ENCODE measurements at places on chromosomes 5 and 9.

GRCh38 chr9:32180597-32180996 lies 203.8 kb upstream of the ACO1 start:
- no peak for DNase-seq

- peak; percentile 18 for DNase-seq
Observed at GRCh38 chr5:89900346-89900745, 509.2 kb downstream of the CETN3 start.

- DNase-seq: no peak
Observed at GRCh38 chr9:90070056-90070455, 465.2 kb downstream of the GADD45G start.

GRCh38 chr9:23826120-23826629 lies at the start of gene ELAVL2:
TSS of gene ELAVL2 (minus strand) at chr9:23826240. CDS start at chr9:23762234, 64,006 bp downstream.
- peak; percentile 89 for DNase-seq

DNA sequence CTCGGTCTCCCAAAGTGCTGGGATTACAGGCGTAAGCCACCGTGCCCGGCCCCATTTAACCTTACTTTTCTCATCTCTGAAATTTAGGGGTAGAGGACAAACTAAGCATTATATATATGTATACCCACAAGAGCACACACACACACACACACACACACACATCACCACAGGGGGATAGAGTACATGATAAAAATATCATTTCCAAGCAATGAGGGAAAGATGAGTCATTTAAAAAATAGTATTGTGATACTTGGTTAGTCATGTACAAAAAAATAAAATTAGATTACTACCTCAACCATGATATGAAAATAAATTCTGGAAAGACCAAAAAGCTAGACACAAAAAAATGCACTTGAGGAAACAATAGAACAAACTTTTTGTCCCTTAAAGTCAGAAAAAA lies 67.2 kb downstream of the CDH18 start:
- DNase-seq: peak; percentile 12

GRCh38 chr5:157388111-157388710 lies 71.8 kb upstream of the NIPAL4 start:
- no peak for DNase-seq

DNA sequence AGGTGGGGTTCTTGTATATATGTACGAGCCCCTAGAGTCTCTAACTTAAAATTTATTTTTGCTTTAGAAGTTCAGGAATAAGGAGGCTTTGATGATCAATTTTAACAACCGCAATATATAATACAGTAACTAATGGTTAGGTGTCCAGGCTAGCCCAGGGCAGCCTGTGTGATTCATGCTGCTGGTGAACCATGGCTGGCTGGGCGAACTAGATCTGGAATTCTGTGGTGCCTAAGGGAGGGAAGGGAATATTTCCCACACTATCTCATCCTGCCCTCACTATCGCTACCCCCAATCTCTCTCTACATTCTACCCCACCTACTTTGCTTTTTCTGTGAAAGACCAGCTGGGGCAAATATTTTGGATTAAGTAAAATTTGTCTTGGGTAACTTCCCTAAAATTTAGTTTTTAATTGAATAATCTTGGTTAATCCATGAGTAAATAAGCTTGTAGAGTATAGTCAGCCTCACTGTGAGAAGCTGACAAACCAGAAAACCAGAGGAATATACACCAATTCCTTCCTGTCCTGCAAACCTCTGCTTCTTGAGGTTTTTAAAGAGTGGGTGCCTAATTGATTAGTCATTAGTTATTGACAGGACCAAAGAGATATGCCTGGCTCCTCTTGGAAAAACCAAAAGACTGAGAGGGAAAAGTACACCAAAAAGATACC lies 115.1 kb upstream of the CCDC152 start:
- DNase-seq: peak; percentile 13

DNA sequence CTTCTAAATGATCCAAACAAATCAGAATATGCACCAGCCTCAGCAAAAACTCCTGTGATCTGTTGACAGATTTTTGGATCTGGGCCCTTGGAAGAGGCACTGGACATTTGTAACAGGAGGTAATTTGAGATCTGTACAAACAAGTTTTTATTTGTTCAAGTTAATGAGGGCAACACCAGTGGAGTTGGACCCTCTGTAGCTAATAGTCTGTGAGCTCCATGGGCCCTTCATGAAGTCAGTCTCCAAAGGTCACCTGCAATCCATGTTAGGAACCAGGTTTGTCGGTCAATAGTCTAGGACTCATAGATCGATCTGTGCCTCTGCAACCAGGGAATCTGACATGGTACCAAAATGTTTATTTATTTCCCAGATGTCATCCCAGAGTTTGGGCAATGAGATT lies 40.9 kb downstream of the PAM start:
- DNase-seq: no peak

GRCh38 chr9:92179286-92180001 lies 64.2 kb upstream of the SPTLC1 start:
- no peak for DNase-seq

GRCh38 chr5:34991486-34992238 lies 56.1 kb downstream of the AGXT2 start:
- DNase-seq: peak; percentile 17

GRCh38 chr9:109843641-109844040 lies 63.6 kb downstream of the PALM2AKAP2 start:
- DNase-seq: no peak

DNA sequence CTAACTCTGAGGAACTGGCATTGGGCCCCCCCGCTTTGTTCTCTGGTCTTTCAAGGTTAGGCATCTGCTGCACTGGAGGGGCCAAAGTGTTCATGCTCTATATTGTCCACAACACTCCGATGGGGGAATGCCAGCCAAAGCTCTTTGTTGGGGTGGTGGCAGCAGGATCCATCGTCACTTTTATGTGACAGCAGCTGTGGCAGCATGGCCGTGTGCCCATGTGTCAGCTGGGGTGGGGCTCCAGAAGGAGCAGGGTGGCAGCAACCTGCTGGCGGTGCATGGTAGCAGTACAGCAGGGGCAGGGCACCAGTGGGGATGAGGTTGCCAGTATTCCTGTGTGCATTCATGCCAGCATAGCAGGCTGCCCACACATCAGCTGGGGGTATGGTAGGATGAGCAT lies 28.2 kb downstream of the ITGA2 start:
- no peak for DNase-seq

- DNase-seq: no peak
Observed at GRCh38 chr9:33137781-33138264, 29.3 kb downstream of the B4GALT1 start.

GRCh38 chr5:136079195-136079985 lies 50.6 kb downstream of the TGFBI start:
- DNase-seq: no peak

DNA sequence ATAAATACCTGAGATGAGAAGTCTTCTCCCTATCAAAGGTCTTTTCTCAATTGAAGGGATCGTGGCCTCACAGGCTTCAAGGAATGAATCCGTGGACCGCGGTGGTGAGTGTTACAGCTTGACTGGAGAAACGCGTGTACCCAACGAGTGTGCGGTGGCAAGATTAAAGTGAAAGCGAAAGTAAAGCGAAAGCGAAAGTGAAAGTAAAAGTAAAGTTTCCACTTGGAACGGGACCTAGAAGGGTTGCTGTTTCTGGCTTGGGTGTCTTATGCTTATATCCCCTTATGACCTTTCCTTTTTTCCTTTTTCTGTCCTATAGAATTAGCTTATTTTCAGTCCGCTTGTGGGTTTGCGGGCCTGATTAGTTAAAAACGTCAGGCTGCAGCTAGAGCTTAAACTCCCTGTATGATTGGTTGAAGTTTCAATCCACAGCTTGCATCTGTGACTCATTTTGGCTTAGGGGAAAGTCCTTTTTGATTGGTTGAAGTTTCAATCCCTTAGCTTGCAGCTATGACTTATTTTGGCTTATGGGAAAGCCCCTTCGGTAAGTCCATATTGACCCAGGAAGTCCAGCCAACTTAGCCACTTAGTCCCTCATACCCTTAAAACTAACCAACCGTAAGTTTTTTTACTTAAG lies 924.3 kb upstream of the CDH10 start:
- DNase-seq: no peak

GRCh38 chr9:11973011-11973410 lies 720.2 kb upstream of the TYRP1 start:
- no peak for DNase-seq

DNA sequence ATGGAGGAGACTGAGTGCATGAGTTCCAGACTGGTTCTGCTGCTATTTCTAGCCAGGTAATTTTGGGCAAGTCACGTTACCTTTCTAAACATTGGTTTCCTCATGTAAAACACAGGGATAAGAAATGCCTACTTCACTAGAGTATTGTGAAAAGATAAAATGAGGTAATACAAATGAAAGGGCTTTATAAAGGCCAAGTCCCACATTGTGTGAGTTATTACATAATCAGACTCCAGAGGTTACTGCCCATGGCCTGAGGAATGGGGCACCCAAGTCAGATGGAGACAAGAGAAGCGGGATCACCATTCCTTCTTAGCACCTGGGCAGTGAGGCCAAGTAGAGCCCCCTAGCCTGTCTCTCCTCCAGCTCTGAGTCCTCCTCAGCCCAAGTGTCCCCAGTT lies 7.5 kb downstream of the HBEGF start:
- no peak for DNase-seq

- no peak for DNase-seq
Observed at GRCh38 chr9:5611321-5612184, 17.4 kb upstream of the RIC1 start.

DNA sequence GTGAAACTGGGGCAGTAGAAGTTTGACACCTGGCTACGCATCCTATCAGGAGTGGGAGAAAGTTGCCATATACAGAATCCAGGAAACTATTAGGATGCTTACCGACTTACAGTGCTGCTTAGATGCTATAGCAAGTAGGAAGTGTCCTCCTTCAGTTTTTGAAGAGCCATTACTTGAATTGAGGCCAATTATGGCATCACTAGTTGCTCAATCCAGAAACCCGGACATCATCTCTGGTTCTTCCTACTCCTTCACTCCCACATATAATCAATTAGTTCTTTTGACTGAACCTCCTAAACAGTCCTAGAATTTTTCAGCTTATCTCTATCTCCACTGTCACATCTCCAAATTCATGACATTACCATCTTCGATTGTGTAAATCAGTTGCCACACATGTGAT lies 41.8 kb upstream of the UGCG start:
- DNase-seq: peak; percentile 71

GRCh38 chr9:93161786-93162562 lies 22.0 kb upstream of the WNK2 start:
- DNase-seq: no peak

DNA sequence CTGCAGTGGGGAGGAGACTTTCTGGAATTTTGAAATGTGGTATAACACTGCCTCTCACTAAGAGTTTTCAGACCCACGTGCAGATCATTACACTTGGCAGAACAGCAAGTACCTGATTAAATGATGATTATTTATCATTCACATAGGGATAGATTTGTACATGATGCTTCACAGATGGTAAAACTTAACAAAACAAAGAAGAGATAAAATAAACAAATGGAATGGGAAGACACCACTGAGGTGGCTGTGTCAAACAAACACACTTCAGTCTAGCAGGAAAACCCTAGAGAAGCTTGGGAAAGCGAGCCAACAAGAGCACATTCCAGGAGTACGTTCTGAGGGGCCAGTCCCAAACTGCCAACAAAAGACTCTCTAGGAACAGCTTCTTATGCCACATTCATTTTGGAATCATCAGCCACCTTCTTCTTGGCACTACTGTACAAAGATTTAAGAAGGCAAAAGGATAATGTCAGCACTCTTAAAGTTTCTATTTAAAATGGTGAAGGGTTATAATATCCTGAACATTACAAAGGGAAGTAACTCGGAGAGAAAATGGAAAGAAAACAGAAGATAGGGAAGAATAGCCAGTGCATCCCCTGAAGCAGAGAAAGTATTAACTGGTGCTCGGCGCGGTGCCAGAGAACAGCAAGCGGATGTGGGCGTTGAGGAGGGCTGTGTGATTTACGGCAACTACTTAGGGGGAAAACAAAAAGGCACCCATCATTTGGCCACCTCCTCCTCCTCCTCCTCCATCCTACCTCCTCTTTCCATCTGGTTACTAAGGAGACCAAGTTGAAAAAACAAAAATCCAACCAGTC lies 1.6 kb downstream of the MED27 start:
- DNase-seq: peak; percentile 88

GRCh38 chr9:121307976-121308375 lies 40.0 kb downstream of the GSN start:
- no peak for DNase-seq

DNA sequence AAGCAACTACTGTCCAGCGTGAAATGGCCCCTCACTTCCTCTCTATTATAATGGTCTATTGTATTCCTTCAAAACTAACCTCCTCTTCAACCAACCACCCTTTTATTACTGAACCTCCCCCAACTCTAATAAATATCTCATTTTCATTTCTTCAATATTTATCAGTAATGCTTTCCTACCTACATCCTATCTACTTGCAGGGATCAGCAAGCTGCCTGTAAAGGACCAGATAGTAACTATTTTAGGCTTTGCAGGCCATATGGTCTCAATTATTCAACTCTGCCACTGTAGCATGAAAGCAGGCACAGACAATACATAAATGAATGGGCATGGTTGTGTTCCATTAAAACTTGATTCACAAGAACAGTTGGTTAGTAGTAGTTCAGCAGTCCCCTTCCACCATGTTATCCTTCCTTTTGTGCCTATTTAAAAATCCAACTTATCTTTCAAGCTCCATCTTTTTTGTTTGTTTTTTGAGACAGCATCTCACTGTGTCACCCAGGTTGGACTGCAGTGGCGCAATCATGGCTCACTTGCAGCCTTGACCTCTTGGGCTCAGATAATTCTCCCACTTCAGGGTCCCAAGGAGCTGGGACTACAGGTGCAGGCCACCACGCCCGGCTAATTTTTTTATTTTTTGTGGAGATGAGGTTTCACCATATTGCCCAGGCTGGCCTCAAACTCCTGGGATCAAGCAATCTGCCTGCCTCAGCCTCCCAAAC lies 45.8 kb downstream of the PCDHGC5 start:
- DNase-seq: no peak

- DNase-seq: peak; percentile 29
Observed at GRCh38 chr5:146466521-146467349, 19.6 kb downstream of the TCERG1 start.

GRCh38 chr9:98104445-98104881 lies 14.6 kb downstream of the TRIM14 start:
- DNase-seq: no peak

DNA sequence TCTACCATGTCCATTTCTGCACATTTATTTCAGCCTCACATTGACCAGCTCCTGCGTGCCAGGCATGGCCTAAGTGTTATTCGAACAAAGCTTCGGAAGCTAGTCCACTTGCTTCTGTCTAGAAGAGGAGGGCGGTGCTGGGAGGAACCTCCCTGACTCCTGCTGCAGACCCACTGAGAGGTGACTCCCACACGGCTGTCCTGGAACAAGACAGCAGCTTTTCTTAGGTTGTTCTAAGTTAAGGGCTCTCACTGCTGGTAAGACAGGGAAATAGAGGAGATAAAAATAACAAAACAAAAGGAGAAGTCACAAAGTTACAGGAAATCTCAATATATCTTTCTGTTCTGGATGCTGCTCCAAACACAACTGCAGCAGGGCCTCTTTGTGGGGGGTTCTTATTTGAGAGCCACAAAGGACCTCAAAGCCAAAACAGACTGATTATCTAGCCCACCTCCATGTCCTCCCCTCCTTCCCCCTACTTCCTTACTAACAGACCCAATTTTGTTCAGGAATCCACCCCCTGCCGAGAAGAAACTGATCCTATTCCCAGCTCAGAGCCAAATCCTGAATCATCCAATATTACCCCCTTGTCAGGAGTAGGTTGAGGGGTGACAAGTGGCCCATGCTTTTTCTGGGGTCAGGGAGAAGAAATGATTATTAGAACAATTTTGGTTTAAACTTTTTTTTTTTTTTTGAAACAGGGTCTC lies 28.4 kb upstream of the KCNIP1 start:
- DNase-seq: peak; percentile 25

GRCh38 chr9:28922891-28923290 lies 1349.6 kb upstream of the C9orf72 start:
- DNase-seq: no peak

- DNase-seq: no peak
Observed at GRCh38 chr5:86337667-86338460, 279.9 kb upstream of the COX7C start.

Measured in fibroblast of mammary gland (primary cell).